ENCODE measurements at places on chromosomes 4 and X.
A peak's percentile ranks its signal among the peaks of the same experiment; 100 is the strongest.

- DNase-seq, result no peak
These were observed 13.7 kb downstream of the ATP5ME start for GRCh38 chr4:660401-660800.

GRCh38 chr4:148092316-148093014, 349.7 kb downstream of the NR3C2 start:
- DNase-seq, result no peak

GRCh38 chr4:27916452-27917184, 1056.0 kb downstream of the STIM2 start:
- DNase-seq, result no peak

DNA sequence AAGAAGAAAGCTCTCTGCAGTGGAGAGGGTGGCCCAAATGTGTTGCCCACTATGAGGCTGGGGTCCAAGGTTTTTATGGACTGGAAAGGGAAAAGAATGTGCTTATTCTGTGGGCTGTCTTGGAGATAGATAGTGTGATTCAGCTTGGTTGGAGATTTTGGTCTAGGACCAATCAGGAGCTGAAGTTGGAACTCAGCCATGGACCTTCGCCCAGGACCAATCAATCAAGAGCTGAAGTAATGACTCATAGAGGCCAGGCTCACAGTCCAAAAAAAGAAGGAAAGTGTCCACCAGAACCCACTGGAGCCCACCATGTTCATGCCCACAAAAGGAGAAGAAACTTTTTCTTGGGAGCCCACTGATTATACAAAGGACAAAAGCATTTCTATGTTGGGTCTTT, 369.5 kb downstream of the UBE2NL start:
- DNase-seq, result no peak

GRCh38 chr4:82825425-82825824, 26.8 kb upstream of the SCD5 start:
- no peak for DNase-seq

DNA sequence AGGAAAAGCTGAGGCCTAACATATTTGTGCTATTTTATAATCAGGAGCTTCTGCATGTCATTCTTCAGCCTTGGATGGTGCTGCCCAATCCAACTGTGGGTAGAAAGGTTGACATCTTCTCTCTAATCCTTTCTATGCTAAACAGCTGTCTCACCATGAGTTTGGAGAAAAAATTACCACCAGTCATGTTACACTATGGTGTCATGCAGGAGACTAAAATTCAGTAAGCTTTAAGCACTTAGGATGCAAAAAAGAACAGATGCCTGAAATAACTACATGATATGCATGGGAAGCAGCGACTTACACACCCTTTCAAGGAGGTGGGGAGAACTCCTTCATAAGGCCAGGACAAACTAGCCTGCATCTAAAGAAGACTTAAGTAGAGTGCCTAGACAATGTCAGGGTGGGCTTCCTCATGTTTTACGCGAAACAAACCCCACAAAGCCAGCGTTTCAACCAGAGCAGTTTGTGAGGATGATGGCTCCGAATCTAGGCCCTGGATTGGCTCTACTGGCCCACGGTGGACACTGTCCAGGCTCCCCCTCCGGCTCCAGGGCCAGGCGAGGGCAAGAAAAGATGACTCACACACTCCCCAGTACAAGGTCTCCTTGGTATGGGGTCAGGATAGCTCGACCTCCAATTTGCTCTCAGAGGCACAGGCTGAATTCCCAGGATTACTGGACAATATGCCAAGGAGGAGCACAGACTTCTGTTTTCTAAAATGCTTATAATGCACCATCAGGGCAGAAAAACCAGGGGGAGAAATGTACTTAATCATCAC, 45.1 kb downstream of the STX18 start:
- no peak for DNase-seq

GRCh38 chr4:126427853-126428252, 1113.1 kb downstream of the FAT4 start:
- no peak for DNase-seq

- DNase-seq, result no peak
These were observed 76.5 kb downstream of the MED28 start for GRCh38 chr4:17690898-17691297.

GRCh38 chrX:23773601-23774175, 9.3 kb upstream of the SAT1 start:
- DNase-seq, result no peak

DNA sequence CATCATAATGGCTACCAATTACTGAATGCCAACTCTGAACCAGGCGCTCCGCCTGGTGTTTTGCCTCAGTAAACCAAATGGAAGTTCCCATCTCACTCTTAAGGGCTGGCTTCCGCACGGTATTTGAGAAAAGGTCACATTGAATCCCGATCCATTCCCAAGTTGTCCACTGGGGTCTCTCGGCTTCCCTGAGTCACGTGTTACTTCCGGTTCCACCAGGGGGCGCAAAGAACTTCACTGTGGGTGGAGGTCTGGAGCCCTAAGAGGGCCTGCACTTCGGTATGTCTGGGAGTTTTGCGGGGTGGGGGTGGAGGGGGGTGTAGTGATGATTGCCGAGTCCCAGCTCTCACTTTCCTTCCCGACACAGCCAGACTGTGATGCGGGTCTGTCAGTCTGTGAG, 13.4 kb upstream of the NHS start:
- no peak for DNase-seq

- no peak for DNase-seq
These were observed at the start of gene GALNTL6 for GRCh38 chr4:171812665-171813525. GALNTL6 (plus strand) TSS chr4:171813404.

- DNase-seq, result no peak
These were observed 138.7 kb upstream of the RAPGEF2 start for GRCh38 chr4:158964114-158964727.

GRCh38 chrX:18855919-18856644, 127.8 kb downstream of the PHKA2 start:
- DNase-seq, result no peak

DNA sequence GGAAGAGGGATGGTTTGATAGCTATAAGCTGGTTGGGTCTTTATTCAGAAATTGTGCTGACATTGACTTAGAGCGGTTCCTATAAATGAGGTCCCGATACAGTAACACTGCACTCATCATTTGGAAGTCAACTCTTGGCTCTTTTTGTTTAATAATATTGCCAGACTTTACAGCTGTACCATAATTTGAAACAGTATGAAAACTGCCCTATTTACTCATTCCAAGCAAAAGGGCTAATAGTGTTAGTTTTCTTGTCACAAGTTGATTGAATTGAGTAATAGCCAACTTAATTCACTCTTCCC, 128.4 kb upstream of the LIMCH1 start:
- no peak for DNase-seq

GRCh38 chr4:184706453-184706852, 27.4 kb downstream of the CENPU start:
- DNase-seq, result no peak

DNA sequence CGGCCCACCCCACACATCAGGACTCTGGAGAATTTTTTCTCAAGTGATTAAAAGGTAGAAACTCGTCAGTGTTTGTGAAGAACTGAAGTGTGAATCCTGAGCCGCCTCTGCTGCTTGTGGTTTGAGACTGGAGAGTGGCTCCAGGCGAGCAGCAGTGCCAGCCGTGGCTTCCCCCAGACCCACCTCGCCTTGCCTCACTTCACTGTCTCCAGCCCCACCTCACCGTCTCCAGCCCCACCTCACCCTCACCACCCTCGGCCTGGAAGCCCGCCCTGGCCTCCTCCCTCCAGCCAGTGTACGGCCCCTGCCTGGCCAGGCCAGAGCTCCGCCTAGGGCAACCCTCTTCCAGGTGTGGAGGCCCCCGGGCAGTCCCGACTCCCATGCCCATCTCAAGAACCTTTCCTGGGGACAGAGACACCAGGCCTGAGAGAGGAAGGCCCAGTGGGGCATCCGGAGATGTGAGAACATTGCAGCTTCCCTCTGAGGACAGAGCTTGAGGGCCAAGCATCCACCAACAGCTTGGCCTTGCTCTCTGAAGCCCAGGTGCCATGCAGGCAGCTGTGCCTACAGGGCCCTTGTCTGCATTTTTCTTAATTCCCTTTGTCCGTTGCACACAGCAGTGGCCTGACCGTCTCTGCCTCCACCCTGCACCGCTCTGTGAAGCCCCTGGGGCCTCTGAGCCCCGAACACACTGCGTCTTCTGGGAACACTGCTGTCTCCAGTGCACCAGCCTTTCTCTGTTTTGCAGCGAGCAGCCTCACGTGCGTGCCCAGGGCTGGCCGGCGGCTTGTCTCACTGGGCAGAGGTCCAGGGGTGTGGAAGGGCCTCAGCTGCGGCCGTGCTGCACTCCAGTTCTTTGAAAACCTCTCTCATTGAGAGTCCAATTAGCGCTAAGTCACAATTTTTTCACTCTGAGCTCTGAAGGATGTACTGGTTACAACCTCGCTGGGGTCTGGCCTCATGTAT, 13.8 kb downstream of the SH3BP2 start:
- peak; percentile 74 for DNase-seq

DNA sequence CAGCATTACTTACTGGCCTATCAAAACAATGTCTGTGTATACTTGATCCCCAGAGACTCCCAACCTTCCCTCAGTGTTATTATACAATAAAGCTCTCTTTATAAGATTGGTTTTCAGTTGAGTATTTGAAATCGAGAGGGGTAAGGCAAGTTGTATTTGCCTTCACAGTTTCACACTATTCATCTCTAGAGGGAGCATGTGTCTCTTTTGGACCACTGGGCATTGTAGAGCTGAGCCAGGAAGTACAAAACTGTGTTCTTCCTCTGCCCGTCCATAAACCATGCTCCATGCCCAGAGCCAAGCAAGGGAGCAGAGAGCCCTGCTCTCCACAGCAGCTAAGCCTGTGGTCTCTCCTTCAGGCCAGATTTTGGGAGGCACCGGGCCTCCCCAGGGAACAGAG, 61.5 kb upstream of the HHIP start:
- no peak for DNase-seq

DNA sequence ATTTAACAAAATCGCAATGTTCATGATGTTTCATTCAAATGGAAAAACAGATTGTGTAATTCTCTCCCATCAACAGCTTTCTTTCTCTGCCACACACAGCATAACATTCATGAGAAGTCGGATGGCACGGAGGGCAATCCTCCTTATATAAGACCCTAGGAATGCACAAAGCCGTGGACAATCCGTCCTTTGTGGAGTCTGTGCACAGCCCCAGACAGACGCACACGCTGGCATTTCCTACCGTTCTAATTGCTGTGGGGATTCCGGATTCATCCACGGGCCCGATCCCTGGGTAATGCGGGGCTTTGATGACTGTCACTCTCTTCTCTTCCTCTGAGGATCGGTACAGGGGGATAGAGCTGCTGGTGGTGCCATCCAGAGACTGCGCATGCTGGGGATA, 121.9 kb upstream of the PDLIM3 start:
- no peak for DNase-seq

GRCh38 chr4:39698424-39699009, 581 bp downstream of the UBE2K start:
- DNase-seq, result peak; percentile 74

DNA sequence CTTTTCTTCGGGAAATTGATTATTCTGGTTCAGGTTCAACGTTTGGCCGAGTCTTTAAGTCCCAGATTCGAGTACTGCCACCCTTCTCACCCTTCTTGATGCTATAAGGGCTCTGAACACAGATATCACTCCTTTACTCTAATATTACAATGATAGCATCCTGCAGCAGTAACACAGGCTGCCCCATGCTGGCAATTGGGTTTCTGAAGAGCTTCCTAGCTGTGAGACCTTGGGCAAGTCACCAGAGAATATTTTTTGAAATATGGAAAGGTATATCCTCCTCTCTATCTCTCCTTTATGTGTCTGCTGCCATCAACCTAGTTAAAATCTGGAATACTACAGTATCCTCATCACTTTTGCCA, 297 bp upstream of the MTMR8 start:
- no peak for DNase-seq

DNA sequence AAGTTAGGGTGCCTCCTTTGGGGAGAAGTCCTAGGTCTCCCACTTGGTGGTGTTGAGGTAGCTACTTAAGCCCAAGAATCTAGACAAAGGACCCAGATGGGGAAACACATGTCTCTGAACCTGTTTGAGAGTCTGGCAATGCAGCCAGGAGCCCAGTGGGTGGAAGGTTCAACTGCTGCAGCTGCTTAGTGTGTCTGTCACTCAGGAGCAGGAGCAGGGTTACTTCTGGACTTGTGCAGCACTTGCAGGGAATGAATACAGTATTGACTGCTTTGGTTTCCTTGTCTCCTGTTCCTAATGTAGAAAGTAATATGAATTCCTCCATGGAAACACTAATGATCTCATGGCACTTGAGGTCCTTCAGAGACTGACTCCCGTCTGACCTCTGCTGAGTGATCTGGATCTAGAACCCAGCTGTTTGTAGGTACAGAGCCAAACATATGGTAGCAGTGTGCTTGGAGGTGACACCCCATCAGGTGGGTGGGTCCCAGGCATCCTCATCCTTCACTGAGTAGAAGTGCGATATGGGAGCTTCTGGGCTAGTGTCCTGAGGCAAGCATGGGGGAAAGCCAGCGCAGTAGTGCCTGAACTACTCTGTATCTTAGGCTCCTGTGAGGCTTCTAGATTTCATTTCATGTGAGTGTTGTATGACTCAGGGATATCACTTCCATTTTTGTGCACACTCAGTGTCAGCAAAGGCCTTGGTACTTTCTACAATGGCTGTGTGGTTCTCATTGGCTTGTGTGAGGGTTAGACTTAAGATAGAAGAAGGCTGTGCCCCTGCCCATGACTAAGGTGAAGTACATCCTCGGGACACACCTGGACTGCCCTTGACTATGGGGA, 85.0 kb upstream of the WDR1 start:
- DNase-seq, result no peak

- DNase-seq, result no peak
These were observed 75.8 kb downstream of the FAM53A start for GRCh38 chr4:1608196-1608820.

- no peak for DNase-seq
These were observed 13.1 kb downstream of the RP2 start for GRCh38 chrX:46849933-46850332.

- no peak for DNase-seq
These were observed 182.3 kb downstream of the BANK1 start for GRCh38 chr4:101972791-101973190.

DNA sequence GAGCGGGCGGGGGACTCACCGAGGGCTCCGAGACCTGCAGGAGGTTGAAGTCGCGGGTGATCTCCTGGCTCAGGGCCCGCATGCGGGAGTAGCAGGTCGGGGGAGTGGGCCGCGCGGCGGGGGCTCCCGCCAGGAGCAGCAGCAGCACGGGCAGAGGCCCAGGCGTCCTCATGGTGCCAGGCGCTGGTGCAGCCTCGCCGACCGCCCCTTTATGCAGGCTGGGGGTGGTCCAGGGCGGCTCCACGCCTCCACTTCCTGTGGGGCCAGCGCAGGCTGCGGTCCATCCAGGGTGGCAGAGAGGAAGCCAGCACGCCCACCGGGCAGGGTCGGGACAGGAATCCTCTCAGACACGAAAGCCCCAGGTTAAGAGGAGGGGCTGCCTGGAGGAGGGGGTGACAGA, at the start of gene CYTL1:
Gene CYTL1, minus strand, starts transcription at position 185 of the 400 bp plus-strand sequence. Its CDS starts 13 bp downstream, at position 172.
- DNase-seq, result no peak

DNA sequence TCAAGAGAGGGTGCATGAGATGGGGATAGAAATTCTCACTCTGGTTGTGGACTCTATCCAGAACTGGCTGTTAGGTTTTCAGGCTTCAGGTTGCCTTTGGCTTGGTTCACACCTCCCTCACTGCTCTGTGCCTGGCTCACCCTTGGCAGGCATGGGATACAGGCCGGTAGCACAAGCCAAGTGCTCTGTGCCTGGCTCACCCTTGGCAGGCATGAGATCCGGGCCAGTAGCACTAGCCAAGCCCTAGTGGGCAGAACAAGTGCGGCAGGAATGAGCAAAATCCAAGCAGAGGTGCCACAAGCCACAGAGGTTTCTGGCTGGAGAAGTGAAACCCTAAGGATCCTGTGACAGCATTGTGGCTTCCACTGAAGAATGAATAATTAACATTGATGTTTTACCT, 1642.3 kb downstream of the C4orf33 start:
- no peak for DNase-seq

Data from tibial artery (tissue), 4 donors.